ENCODE measurements at places on chromosomes 12 and 14. TPM values are rescaled to one million over a fixed set of nuclear protein-coding genes. Genes with fewer than 3 reads are reported as not detected.

DNA sequence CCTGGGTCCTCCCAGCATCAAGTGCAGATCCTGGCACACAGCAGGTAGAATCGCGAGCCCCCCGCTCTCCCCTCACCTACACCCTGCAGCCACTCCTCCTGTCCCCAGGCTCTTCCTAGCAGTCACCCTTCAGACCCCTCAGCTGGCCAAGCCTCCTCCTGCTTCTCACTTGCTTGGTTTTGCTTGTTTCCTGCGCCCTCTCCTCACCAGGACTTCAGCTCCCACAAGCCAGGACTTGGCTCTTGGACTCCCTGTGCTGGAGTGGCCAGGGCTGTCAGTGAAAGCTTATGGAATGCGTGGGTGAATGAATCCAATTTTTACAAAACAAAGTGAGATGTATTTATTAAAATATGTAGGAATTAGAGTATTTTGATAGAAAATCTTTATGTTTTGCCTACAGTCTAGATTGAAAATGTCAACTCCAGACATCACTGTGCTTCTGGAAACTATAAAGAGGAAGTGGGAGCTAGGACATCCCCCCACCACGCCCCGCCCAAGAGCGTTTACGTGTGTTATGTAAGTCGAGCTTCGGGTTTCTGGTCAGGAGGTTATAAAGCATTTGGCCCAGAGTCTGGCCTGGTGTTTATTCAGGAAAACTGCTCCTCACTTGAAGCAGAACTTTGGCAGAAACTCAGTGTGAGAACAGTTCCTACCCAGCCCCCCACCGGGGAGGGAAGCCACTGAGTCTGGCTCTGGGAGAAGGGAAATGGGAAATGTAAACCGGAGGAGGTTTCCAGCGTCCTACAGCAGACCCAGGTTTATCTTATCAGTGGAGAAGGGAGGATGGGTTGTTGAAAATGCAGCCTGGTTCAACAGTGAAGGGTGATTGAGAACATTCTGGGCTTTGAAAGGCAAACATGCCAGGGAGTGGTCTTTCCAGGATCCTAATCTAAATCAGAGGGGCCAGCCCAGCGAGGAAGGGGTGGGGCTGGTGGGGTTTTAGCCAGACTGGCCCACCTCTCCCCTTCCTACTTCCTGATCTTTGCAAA, 8.8 kb downstream of the ALDH2 start:
- no peak for DNase-seq

- no peak for DNase-seq
Observed at GRCh38 chr14:23579739-23580138, 1.1 kb upstream of the JPH4 start.

DNA sequence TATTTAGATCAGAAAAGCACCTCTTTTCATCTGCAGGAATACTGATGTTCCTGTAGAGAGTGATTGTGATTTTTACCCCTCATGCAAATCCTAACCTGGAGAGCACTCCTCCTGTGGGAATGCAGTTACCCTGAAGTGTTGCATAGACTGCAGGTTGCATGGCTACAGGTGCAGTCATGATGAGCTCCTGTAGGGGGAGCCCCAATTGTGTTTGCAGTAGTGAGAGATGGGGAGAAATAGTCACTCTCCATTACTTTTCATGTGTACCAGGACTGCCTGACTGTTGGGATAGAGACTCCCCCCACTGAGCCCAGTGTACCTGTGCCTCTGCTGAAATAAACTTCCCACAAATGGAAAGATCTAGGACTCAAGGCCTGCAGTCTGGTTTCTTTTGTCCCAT, 1086.5 kb downstream of the SLC6A15 start:
- no peak for DNase-seq

The KRT5 gene
- polyA plus RNA-seq, result 14,274 TPM

The VDR gene
- 29.0 TPM for polyA plus RNA-seq

The NAV3 gene
- 11.2 TPM for polyA plus RNA-seq

DNA sequence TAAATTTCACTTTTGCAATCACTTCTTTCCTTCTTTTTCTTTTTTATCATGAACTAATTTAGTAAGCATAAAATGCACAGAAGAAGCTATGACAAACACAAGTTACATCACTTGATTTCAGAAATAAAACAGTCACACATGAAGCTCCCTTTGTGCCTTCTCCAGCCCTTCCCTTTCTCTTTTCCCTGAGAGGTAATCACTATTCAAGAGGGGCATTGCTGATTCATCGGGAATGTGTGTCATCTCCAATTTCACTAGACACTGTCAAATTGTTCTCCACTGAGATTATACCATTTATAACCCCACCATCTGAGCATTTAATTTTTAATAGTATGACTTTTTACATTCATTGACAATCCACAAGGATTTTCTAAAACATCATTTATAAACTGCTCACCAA, 91.6 kb upstream of the PTPRQ start:
- no peak for DNase-seq

DNA sequence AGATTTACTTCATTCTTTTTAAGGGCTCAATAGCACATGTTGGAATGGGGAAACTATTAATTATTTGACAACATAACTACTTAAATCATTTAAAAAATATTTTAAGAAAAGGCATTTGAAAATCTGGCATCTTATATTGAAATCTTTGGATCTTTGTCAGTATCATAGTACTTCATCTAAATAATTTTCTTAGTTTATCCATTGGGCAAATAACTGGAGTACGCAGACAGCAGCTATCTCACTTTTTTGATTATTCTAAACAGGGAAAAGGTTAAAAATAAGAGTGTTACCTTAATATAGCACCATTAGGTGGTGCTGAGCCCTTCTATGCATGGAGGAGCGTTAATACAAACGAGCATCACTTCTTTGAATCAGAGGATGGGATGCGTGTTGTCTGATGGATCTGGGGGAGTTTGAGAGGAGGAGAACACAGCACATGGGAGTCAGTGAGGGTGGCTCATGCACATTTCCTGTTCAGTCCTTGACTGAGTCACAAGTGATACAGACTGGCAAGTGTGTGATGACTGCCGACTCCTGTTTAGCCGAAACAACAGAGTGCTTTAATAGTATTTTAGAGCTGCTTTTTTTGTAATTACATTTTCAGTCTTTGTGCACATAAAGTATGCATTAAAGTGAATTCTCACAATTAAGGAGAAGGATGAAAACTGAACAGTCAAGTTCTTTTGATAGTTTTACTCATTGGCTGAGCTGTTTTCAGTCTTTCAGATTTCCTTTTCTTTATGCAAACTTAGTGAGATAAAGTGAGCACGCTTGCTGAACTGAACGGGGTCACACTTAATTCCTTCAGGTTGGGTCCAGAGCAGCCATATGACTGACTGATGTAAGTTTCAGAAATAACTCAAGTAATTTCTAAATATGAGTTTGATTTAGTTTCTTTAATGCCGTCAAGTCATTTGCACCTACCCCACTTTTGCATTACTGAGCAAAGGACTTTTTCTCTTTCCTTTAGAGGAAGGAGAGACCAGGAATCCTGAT, 92.7 kb downstream of the DIP2B start:
- peak; percentile 61 for DNase-seq

The BDKRB2 gene
- 13.2 TPM for polyA plus RNA-seq

DNA sequence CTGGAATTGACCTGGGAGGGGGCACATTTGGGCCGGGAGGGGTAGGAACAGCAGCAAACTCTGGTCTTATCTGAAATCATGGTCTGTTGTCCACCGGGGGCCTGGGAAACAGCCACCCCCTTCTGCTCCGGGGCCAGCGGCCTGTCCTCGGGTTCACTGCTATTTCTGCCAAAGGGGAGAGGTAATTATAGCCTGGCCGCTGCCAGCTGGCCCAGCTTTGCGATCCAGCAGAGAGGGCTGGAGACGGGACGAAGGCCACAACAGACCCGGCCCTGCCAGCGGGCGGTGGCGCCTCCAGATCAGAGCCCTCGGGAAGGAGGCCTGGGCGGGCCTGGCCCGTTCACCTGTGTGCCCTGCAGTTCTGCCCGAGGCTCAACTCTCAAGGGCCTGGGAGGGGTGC, at the start of gene C14orf180:
Gene C14orf180 (plus strand): TSS at position 258 of the 400 bp plus-strand sequence. CDS start 6,667 bp downstream, outside the sequence.
- no peak for DNase-seq

DNA sequence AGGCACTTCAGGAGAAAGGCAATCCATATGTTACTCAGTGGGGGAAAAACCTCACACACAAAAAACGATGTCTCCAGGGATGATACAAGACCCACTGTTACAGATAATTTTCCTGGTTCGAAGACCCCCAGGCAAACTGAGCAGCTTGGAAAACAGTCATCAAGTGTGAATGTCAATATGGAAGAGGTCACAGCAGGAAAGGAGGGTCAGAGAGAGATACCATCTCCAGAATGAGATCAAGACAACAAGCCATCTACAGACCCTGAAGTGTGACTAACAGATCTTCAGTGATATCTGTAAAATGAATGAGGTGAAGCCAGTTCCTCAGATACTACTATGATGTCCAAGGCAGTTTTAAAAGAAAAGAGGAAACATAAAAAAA, 28.6 kb downstream of the GNS start:
- DNase-seq, result no peak

GRCh38 chr14:101600891-101601605, 39.8 kb downstream of the DIO3 start:
- no peak for DNase-seq

DNA sequence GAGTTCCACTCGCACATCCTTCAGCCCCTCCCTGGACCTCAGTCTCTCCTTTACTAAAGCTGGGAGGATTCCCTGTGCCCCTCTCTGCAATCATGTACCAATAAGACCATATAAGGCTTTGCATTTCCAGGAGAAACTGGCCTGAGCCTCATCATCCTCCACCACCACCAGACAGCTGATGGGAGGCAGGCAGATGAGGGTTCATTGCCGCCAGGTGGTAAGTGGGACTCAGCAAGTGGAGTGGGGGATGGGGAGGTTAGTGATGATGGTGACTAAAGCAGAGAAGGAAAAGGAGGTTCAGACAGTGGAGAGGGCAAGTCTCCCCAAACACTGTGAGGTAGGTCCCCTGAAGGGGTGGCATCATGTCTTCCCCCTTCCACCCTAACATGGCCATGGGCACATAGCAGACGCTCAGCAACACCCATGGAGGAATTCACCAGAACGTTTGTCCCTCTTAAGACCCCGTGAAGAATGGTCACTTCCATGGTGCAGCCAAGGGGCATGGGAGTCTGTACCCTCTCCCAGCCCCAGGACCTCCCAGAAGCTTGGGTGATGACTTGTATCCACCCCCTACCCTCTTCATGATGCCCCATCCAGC, 4.5 kb upstream of the TNFRSF1A start:
- DNase-seq, result no peak

DNA sequence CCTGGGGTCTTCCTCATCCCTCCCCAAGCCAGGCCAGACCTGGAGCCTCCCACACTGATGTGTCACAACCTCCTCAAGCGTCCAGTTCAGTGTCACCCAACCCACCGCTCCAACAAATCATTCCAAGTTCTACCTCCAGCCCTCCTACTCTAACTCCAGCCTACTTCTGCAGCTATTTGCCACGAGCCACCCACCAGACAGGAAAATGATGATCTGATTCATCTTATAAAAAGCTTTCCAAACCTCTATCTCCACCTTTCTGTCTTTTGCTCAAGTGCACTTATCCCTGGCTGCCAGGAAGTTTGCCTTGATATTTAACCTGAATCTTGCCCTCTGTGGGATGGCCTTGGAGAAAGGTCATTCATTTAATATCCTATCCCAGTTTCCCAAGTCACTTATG, 30.2 kb downstream of the SMUG1 start:
- DNase-seq, result no peak

The CYP46A1 gene
- 0.01 TPM for polyA plus RNA-seq

The HIGD1C gene
- not detected for polyA plus RNA-seq

DNA sequence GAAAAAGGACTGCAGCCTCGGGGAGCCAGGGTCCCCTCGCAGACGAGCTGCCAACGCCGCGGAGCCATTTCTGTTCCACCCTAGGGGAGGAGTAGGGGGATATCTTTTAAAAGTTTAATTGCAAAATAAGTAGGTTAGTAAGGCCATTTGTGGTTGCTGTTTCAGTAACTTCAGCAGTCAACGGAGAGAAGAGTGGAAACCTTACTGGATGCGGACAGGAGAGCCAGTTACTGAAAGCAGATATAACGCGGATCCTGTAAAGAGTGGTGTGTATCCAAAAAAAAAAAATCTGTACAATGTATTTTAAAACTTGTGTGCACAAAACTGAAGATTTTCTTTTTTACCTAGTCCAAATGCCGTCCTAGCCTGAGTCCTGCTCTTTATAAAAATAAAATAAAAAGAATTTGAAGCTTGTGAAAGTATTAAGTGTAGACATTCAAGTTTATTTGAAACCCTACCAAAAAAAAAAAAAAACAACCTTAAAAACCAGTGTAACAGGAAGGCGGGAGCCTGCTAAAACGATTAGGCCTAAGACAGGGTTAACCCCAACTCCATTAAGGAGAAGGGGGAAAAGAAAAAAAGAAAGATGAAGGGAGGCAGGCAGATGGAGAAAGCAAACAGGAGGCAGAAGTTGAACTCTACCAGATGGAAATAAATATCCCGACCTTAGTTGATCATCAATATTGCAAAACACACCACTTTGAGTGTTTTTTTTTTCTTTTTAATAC, 1.0 kb upstream of the BTG1 start:
- DNase-seq, result no peak

DNA sequence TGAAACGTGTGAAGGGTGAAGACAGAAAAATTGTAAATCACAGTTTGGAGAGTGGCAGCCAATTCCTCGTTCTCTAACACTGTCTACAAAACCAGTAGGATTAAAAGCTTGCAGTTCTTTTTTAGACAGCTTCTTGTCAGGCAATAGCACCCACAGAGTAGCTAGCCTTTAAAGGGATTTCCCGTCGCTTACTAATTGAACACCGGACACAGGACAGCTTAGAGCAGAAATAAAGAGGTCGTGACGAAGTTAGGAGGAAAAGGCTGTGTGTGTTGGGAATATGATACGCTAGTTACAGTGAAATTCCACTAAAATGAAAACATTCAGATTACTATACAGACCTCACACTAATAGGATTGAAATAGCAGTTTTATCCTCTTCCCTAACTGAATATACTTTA, 149.1 kb upstream of the FLRT2 start:
- no peak for DNase-seq

The CCNB1IP1 gene
- 65.8 TPM for polyA plus RNA-seq

GRCh38 chr12:61250303-61250702, 1009.9 kb upstream of the USP15 start:
- no peak for DNase-seq

The CIROP gene
- polyA plus RNA-seq, result not detected

The STAB2 gene
- polyA plus RNA-seq, result not detected

- DNase-seq, result no peak
Observed at GRCh38 chr14:75120541-75121291, 6.1 kb downstream of the NEK9 start.

DNA sequence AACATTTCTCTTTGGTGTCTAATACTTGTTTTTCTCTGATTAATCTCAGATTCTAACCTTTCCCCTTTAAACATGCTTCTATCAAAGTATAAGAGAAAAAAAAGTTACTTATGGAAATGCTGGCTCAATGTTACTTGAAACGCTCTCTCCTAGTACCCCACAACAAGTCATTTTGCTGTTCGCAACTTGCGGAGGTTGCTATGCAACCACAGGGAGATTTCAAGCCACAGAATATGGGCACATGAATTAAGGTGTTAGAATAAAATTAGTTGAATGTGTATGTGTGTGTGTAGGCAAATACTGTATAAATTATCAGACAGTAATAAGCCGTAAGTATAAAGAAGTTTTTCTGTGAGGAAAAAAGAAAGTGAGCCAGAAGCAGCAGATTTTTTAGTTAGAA, 80.6 kb downstream of the CCDC59 start:
- DNase-seq, result no peak

GRCh38 chr14:60807971-60808370, 73.4 kb downstream of the MNAT1 start:
- no peak for DNase-seq
